Calu3 (cell line): ENCODE measurements at places on chromosomes 12 and 14. TPM values are rescaled to one million over a fixed set of nuclear protein-coding genes. Genes with fewer than 3 reads are reported as not detected.

OTX2 gene
- total RNA-seq = not detected in 2 replicates

NYNRIN gene
- total RNA-seq = 7.5 and 8.4 TPM in 2 replicates

GRCh38 chr12:39867631-39868327 lies 238.1 kb downstream of the SLC2A13 start:
- DNase-seq = no peak
- no peaks in the 10 kb centered on the region for H3K36me3 ChIP-seq
- H3K27me3 ChIP-seq = no peaks in the 10 kb centered on the region
- H3K4me3 ChIP-seq = no peak overlapping the region
- H3K4me1 ChIP-seq = no peaks in the 10 kb centered on the region
- H3K27ac ChIP-seq = no peak overlapping the region

- peak overlapping the region; percentile 91 for H3K4me3 ChIP-seq
- H3K27me3 ChIP-seq = no peaks in the 10 kb centered on the region
- peaks cover 46% of the 10 kb centered on the region for H3K36me3 ChIP-seq
- H3K27ac ChIP-seq = peak overlapping the region; percentile 100
Measured at GRCh38 chr12:89709995-89710872, 1.6 kb upstream of the ATP2B1 start.

- no peaks in the 10 kb centered on the region for H3K27me3 ChIP-seq
- DNase-seq = no peak
- no peak overlapping the region for H3K4me3 ChIP-seq
Measured at GRCh38 chr12:72295744-72296143, 23.6 kb downstream of the TRHDE start.

DNA sequence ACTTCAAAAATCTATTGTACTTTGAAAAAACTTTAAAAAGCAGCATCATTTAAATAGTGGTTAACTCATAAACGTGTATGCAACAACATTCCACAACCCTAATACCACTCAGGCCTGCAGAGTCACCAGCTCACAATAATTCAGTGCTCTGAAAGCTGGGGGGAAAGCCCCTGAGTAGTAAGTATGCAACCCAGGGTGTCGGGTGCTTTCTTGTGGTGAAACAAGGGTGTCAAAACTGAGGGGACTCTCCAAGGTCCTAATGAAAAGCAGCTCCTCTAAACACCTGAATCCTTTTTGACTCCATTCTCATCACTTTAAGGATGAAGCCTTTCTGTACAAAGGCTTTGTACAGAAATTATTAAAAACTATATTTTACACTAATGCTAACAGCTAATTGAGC lies 33.7 kb downstream of the FGFR1OP2 start:
- no peaks in the 10 kb centered on the region for H3K4me1 ChIP-seq
- H3K27me3 ChIP-seq = no peaks in the 10 kb centered on the region
- DNase-seq = no peak
- peaks cover 10% of the 10 kb centered on the region for H3K36me3 ChIP-seq
- H3K27ac ChIP-seq = no peak overlapping the region
- H3K4me3 ChIP-seq = no peak overlapping the region

DNA sequence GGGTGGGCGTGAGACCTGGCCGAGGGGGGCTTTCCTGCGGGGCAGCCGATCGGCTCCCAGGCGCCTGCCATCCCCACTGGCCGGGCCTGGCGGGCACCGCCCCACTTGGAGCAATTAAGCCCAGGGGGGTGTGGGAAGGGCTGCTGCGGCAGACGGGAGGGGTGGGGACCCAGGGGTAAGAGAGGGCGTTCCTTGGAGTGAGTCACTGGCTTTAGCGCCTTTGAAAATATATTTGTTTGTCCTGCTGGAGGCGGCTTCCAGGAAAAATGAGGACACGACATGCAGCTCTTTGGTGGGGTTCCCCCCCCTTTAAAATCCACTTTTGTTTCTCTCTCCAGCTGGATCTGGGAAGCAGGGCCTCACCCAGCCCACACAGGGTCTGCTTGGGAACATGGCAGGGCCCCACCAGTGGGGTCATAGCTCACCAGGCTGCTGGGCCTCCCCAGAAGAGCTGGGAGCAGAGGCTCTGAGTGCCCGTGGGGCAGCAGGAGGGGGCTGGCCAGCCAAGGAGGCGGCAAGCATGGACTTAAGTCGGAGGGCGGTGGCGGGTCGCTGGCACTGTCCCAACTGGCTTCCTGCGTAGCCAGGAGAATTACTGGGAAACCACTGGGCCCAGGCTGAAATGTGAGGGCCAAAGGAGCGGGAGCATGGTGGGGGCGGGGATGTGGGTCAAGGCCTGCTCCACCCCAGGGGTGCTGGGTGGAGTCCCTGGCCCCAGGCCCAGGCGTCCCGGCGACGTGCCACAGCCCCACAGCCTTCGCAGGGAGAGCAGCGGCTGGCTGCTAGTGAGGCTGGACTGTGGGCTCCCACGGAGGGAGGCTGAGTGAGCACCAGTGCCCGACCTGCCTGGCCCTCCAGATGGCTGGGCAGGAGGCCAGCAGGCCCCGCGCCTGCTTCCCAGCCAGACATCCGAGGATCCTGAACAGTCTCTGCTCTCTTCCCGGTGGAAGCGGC lies 128.0 kb downstream of the RFLNA start:
- H3K36me3 ChIP-seq = peaks cover 77% of the 10 kb centered on the region
- H3K4me3 ChIP-seq = peak overlapping the region; percentile 49

GRCh38 chr12:120067901-120068300 lies 48.7 kb downstream of the RAB35 start:
- peaks cover 18% of the 10 kb centered on the region for H3K4me1 ChIP-seq
- DNase-seq = no peak
- H3K4me3 ChIP-seq = no peak overlapping the region
- no peak overlapping the region for H3K27ac ChIP-seq
- no peaks in the 10 kb centered on the region for H3K36me3 ChIP-seq

DNA sequence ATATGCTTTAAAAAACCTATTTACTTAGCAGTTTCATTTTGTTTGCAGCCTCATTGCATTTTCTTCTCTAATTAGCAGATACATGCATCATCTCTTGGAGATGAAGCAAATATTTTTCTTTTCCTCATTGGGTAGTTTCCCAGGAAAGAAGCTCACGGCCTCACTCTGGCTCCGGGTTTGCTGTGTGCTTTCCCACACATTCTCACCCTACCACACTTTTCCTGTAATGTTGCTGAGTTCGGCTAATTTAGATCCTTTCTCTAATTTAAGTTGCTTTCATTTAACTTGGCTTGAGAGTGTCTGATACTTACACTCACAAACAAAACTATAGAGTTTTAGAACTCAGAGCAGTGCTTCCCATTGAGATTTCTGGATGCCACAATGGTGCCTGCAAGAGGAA lies 928.2 kb downstream of the NRXN3 start:
- H3K4me1 ChIP-seq = no peaks in the 10 kb centered on the region
- no peak overlapping the region for H3K4me3 ChIP-seq
- H3K27ac ChIP-seq = no peak overlapping the region

GRCh38 chr12:52857500-52857899 lies 8.7 kb upstream of the KRT78 start:
- H3K4me1 ChIP-seq = peaks cover 16% of the 10 kb centered on the region
- peaks cover 20% of the 10 kb centered on the region for H3K27me3 ChIP-seq
- no peak overlapping the region for H3K27ac ChIP-seq
- no peak for DNase-seq

GRCh38 chr12:53596920-53597363 lies 29.2 kb downstream of the ATF7 start:
- no peaks in the 10 kb centered on the region for H3K27me3 ChIP-seq
- no peak overlapping the region for H3K27ac ChIP-seq
- no peaks in the 10 kb centered on the region for H3K36me3 ChIP-seq
- no peaks in the 10 kb centered on the region for H3K4me1 ChIP-seq

DNA sequence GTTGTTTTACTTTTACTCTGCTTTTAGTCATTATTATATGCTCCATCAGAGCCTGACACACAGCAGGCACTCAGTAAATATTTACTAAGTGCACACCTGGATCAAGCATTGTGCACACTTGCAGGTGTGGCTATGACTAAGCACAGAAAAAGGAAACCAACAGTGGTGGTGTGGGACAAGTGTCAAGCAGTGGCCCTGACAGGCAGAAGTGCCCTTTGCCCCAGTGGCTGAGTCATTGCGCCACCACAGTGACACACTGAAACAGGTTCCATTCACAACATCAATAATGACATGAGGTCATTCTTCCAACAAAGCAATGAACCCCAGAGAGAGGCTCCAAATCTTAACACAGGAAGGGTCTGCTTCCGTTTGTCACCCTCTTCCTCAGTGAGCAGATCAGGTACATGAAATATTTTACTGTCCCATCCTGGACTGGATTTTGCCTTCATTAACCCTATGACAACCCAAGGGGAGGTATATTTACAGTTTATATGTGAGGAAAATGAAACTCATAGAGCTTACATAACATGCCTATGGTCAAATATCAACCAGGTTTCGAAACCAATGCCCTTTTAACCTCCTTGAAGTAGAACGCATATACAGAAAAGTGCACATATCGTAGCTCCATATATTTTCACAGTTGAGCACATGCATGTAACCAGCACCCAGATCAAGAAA lies 82.6 kb upstream of the GTF2A1 start:
- peak overlapping the region; percentile 36 for H3K4me3 ChIP-seq
- peaks cover 42% of the 10 kb centered on the region for H3K4me1 ChIP-seq
- DNase-seq = peak; percentile 93
- peak overlapping the region; percentile 72 for H3K27ac ChIP-seq
- peaks cover 12% of the 10 kb centered on the region for H3K36me3 ChIP-seq
